Stimulated activated CD8-positive, alpha-beta memory T cell treated with anti-CD3 and anti-CD28 coated beads, Interleukin-2, amount 100 ng/mL, for 48 hours (primary cell): ENCODE measurements at places on chromosomes 6 and 20.

- DNase-seq = no peak
Measured at GRCh38 chr6:88982720-88983119, 19.3 kb upstream of the RNGTT start.

GRCh38 chr6:155256122-155256795, 7.6 kb upstream of the CLDN20 start:
- DNase-seq = no peak

GRCh38 chr6:28810659-28811053, 113.1 kb downstream of the TRIM27 start:
- DNase-seq = no peak

DNA sequence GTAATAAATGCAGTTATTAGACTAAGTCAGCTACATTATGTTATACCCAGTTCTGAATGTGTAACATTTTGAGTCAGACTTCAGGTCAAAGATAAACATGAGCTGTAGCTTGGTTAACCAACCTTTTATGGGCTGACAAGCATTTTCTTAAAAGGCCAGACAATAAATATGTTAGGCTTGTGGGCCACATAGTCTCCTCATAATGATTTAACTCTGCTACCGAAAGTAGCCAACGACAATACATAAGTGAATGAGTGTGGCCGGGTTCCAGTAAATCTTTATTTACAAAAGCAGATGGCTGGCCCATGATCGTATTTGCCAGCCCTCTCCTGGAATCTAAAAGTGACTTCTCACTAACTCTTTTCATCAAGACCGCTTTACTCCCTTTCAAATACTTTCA, 49.9 kb downstream of the ATG5 start:
- no peak for DNase-seq
